ENCODE measurements at places on chromosomes 7 and 10.

DNA sequence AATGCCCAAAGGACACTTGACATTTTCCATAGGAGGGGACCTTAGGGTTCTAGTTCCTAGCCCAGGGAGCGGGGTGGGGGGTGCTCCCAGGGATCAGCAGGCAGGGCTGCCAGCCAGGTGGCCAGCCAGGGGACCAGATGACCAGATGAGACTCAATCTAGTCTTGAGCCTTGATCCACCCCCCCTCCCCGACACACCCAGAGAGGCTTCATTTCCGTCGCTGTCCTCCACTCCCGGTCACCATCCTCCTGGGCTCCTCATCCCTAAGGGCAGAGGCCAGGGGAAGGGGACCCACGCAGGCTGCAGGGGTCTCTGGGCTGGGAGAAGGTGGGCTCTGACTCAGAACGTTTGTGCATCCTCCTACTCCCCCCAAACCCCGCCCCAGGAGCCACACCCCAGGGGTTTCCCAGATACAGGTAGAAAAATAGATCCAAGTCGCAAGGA is 1.0 kb downstream of the STX1A start:
- no peak for DNase-seq

- DNase-seq = no peak
These were observed 26.6 kb upstream of the PLA2G12B start for GRCh38 chr10:72981028-72981881.

DNA sequence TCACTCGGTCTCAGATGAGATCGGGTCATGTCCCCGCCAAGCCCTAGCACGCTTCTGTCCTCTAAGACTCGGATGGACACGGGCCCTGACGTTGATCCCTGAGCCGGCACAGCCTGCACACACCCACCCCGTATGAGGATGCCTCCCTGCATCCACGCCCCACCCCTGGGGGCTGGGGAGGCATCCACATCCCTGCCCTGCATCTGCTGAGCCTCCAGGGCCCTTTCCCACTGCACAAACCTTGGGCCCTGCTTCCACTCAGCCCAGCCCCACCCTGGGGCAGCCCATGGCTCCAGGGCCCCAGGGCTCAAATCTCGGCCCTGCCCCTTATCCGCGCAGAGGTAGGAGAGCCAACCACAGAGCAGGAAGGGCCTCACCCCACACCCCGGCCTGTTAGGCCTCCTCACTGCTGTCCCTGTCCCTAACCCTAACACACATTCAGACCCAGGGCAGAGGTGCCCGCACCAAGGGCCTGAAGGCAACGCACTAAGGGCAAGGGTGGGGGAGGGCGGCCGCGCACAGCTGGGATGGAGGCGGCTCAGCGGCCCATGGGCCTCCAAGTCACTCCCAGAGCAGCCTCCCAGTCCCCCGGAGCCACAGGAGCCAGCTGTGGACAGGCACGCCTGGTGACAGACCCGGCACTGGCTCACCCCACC is 9.5 kb upstream of the MICALL2 start:
- DNase-seq = no peak

- DNase-seq = no peak
These were observed 705.2 kb upstream of the IGFBP3 start for GRCh38 chr7:46626261-46626660.

- no peak for DNase-seq
These were observed 63.7 kb upstream of the PLXNA4 start for GRCh38 chr7:132639983-132640382.

DNA sequence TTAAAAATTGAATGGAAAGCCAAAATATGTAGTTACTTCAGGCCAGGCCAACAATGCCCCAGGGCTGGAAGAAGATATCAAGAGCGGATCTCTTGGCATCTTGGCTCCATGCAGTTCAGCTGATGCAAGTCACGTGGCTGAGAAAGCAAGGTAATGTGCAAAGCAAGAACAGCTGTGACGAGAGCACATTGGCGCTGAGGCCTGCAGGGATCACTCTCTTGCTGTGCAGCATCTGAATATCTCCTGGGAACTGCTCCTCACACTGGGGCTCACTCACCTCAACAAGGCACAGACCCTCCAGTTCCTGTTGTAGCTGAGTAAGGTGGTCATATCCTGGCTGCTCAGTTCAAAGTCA is 14.0 kb downstream of the AKR1B1 start:
- no peak for DNase-seq

- DNase-seq = no peak
These were observed 972 bp upstream of the CXCL12 start for GRCh38 chr10:44385696-44386441.

- no peak for DNase-seq
These were observed 80.0 kb downstream of the NRCAM start for GRCh38 chr7:108376206-108376605.

GRCh38 chr7:81488210-81488609 is 281.6 kb downstream of the HGF start:
- DNase-seq = no peak

DNA sequence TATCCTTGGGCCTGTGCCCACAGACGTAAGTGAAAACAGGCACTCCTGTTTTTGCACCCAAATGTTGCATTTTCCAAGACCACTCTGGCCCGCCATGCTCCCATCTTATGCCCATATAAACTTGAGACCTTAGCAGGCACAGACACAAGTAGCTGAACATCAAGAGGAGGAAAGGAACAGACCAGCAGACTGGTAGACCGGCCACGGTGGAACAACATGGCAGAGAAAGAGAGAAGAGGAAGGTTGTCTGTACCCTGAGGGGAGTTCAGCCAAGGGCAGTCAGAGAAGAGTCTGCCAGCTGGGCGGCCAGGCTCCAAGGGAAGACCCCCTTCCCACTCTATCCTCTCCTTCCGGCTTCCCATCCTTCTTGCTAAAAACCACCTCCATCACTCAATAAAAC is 85.3 kb downstream of the GPR37 start:
- DNase-seq = no peak

- no peak for DNase-seq
These were observed 61.2 kb upstream of the LBX1 start for GRCh38 chr10:101290431-101290830.

DNA sequence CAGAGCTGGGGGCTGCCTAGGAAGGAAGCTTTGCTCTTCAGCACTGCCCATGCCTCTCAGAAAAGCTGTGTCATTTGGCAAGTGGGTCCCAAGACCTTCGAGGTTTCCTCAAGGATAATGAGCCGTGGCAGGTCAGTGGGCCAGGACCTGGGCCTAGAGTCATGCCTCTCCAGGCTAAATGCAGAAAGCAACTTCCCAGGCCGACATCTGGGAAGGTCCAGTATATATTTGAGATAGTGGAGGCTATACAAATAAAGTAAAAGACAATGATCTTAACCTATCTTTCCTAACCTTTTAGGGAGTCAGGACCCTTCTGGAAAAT is 2.4 kb upstream of the HOXA10 start:
- DNase-seq = peak; percentile 29

GRCh38 chr7:22182149-22182548 is 174.8 kb downstream of the RAPGEF5 start:
- no peak for DNase-seq

DNA sequence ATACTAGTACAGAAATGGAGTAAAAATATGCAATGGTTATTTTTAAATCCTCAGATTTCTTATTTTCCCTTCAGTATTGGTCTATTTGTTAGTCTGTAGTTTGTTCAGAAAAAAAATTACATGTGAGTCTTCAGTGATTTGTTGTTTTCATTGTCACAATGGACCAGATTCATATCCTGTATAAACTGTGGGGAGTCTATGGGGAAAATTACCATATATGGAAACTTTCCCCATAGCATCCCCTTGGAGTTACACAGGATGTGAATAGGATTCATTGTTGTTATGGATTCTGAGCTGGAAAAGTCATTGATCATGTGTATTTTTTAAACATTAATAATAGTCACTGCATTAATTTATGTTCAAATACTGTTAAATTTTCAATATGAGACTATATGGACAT is 72.6 kb downstream of the ST7 start:
- DNase-seq = no peak

DNA sequence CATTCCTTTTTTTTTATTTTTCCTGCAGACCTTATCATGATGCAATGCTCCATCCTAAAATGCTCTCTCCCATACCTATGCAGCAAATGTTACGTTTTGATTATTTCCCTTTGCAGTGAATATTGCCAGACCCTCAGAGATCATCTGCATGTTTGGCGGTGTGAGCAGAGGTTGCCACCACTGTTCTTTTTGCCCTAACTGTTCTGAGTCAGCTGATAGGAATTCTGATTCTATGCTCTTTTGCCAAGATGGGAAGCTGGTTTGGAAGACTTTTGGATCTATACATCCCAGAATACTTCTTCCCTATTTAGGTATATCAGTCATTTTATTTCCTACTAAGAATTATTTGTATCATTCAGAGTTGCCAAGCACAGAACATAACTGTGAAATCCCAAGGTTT is 130.5 kb downstream of the KLF6 start:
- peak; percentile 15 for DNase-seq

DNA sequence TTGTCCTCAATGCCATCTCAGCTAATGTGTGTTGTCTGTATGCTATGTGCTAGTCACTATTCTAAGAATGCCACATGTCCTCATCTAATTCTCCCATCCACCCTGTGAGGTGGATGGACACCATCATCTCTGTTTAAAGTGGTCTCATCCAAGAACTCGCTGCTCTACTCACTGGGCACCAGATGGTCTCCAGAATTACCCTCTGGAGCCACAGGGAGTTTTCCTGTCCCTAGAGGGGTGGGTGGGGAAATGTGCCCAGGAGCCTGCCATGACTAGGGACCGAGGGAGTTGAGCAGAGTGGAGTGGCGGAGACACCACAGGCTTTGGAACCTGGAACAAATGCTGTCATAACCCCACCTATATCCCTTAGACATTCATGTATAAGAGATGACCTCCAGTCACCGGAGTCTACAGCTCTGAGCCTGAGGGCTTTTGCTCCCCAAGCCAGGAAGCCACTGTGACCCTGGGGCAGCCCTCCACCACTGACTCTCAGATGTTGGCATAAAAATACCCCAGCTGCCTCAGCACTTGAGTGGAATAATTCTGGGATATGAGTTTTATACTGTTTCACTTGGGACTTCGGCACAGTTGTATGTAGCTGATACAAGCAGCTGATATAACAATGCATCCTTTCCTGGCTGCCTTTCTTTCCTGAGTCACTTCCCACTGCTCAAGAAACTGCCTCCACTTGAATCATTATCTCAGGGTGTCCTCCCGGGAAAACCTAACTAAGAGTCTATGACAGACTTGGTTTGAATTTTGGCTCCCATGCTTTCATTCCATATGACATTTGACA is 61.5 kb upstream of the RAPGEF5 start:
- DNase-seq = no peak

GRCh38 chr10:92238586-92239098 is 52.2 kb downstream of the CPEB3 start:
- DNase-seq = no peak

DNA sequence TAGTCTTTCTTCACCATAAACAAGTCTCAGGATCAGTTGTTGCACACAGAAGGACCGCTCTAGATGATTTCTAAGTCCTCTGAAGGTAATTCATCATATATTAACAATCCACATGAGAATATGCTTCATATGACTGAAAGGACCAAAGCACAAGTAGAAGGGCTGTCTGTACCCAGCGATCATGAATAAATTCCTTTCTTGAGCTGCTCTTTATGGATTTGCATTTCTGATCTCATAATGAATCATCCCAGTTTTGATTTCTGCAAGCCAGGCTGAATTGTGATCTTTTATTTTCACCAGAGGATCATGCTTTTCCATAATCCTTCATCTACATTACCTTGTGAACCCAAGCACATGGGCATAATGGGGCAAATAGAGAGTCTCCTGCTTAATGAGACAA is 675.6 kb downstream of the MAGI2 start:
- DNase-seq = no peak

- no peak for DNase-seq
These were observed 2.0 kb downstream of the MYO1G start for GRCh38 chr7:44976746-44977196.

DNA sequence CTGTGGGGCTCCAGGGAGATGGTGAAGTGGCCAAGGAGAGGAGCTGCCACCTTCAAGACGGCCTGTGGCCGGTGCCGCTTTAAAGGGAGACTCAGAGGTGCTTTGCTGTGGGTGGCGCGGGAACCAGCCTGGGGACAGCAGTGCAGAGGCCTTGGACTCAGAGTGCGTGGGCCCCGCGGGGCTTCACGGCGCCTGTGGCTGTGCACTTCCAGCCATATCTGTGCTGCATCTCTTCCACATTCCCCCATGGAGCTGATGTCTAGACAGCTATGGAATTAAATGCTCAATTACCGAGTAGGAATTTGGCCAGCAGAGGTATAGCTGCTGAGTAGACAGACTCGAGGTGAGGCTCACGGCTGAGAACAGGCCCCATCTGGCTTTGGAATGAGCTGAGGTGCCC is 41.7 kb downstream of the HTRA1 start:
- no peak for DNase-seq

GRCh38 chr10:22740180-22740579 is 25.8 kb upstream of the PIP4K2A start:
- peak; percentile 31 for DNase-seq

DNA sequence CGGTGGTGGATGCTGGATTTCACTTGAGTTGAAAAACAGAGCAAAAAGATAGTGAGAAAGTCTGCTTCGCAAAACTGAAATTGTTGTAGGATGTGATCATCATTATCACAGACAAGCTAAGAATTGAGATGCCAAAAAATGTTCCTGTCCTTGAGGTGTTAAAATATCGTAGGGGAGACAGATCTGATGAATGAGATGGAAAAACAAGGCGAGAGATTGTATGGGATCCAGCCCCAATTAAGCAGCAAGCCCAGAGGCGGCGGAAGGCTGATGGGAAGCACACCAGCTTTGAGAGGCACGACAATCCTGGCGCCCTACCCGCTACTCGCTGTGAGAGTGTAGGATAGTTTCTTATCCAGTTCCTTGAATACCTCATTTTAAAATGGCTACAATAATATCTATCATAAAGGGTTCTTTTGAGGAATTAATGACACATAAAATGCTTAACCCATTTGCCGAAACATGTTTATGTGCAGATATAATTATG is 131.1 kb upstream of the PTN start:
- DNase-seq = no peak

DNA sequence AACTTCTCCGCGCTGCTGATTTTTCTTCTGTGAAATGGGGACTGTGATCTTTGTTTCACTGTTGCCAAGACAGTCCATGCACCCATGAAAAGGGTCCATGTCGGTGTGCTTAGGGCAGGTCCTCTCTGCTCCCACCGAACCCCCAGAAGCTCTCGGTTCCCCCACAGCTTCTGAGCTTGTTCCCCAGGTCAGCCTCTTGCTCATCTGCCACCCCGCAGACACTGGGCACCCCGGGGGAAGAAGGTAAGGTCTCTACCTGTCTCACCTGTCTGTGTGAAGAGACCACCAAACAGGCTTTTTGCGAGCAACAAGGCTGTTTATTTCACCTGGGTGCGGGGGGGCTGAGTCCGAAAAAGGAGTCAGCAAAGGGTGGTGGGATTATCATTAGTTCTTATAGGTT is 66.2 kb upstream of the NANOS1 start:
- no peak for DNase-seq

GRCh38 chr7:114508086-114508485 is 93.5 kb downstream of the FOXP2 start:
- no peak for DNase-seq

DNA sequence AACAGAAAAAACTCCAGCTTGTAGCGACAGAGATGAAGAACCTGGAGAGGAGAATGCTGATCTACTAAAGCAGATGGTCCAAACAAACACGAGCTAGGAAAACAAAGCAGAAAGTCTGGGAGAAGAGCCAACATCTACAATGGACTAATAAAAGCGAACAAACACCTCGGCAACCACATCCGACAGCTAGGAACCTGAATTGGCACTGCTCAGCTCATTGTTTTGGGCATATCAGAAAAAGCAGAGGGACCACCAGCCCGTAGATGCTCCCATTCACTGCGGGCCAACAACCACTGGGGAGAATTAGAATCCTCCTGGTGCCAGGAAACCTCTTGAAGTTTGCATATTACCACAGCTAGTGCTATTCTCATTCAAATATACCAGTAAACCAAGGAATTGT is 204.7 kb downstream of the NXPH1 start:
- no peak for DNase-seq

- DNase-seq = peak; percentile 15
These were observed 103.0 kb downstream of the CTBP2 start for GRCh38 chr10:125057158-125058001.

Measured in RCC 7860 (cell line).